ENCODE measurements at places on chromosomes 6 and 20. TPM values are rescaled to one million over a fixed set of nuclear protein-coding genes. Genes with fewer than 3 reads are reported as not detected.

DNA sequence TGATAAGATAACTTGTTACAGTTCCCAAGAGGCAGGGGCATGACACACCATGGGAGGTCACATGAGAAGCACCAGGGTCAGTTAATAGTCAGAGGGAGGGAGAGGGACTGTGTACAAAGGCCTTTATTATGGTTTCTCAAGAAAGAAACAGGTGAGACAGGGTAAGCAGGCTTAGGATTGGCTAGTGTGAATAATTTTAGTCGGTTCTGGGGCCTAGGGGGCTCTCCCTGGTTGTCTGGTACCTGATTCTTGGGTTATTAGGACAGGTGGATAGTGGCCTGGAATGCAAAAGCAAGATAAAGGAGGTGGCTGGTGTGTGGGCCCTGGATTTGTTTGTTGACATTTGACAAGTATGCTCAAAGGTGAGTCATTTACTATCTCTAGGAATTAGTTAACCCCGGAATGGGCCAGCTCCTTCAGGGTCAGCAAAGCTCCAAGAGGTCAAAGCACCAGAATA is 49.4 kb upstream of the MCUR1 start:
- DNase-seq: peak; percentile 16

GRCh38 chr6:40194447-40195170 is 260.3 kb upstream of the MOCS1 start:
- DNase-seq: no peak

GRCh38 chr20:21143194-21143890 is 17.5 kb downstream of the KIZ start:
- DNase-seq: no peak

GRCh38 chr6:366389-367297 is 24.9 kb upstream of the IRF4 start:
- no peak for DNase-seq

DNA sequence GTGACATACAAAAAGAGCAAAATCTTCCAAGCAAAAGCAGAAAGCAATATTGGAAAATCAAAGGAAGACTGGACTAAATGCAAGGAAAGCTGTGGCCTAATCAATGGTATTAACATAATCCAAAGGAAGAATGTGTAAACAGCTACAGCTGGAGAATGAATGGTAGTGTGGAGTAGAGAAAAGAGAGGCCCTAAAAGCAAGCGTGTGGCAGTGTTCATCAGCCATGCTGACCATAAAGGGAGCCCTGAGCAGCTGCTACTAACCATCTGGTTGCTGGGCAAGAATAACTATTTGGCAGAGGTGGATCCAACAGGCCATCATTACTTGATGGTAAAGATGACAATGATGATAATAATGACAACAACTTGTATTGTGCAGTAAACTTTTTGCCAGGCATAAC is 148.5 kb upstream of the BEND6 start:
- DNase-seq: no peak

DNA sequence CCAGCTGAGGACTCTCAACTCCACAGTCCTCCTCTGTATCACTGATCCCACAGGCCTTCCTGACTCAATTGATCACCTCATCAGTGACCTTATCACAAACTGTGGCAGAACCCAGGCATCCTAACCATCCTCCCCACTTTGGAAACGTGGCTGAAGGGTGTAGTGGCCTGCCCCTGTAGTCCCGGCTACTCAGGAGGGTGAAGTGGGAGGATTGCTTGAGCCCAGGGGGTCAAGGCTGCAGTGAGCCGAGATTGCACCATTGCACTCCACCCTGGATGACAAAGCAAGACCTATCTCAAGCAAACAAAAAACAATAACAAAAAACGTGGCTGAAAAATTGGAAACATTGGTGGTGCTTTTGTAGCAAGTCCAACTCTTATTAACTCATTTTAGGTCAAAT is 203.4 kb upstream of the ZNF217 start:
- no peak for DNase-seq

DNA sequence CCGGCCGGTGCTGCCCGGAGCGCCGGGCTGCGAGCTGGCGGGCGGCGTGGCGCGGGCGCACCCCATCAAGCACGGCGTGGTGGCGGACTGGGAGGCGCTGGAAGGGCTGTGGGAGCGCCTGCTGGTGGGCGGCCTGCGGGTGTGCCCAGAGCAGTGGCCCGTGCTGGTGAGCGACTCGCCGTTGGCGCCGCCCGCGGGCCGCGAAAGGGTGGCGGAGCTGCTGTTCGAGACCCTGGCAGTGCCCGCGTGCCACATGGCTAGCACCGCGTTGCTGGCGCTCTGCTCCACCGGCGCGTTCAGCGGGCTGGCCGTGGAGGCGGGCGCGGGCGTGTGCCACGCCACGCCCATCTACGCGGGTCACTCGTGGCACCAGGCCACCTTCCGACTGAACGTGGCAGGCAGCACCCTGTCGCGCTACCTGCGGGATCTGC is 517 bp downstream of the ACTL10 start:
- DNase-seq: peak; percentile 75

DNA sequence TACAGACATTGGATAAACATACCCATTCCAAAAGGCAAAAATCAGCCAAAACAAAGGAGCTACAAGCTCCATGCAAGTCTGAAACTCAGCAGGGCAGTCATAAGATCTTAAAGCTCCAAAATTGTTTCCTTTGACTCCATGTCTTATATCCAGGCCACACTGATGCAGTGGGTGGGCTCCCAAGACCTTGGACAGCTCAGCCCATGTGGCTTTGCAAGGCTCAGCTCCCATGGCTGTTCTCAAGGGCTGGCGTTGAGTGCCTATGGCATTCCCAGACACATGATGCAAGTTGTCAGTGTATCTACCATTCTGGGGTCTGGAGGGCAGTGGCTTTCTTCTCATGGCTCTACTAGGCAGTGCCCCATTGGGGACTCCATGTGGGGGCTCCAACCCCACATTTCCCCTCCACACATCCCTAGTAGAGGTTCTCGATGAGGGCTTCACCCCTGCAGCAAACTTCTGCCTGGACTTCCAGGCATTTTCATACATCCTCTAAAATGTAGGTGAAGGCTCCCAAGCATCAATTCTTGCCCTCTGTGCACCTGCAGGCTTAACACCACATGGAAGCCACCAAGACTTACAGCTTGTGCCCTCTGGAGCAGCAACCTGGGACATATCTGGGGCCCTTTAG is 35.4 kb upstream of the SENP6 start:
- no peak for DNase-seq

The TNXB gene
- 210 TPM for total RNA-seq

GRCh38 chr6:78810146-78810545 is 57.2 kb upstream of the IRAK1BP1 start:
- DNase-seq: no peak

The CLDN20 gene
- total RNA-seq: not detected

The RBBP9 gene
- 8.6 TPM for total RNA-seq

The SFTA2 gene
- not detected for total RNA-seq

GRCh38 chr6:22082218-22082617 is 214.6 kb downstream of the PRL start:
- DNase-seq: no peak

- DNase-seq: no peak
These were observed 1.3 kb downstream of the RRAGD start for GRCh38 chr6:89410788-89411144.

GRCh38 chr6:112620812-112621569 is 273.9 kb downstream of the RFPL4B start:
- DNase-seq: no peak

DNA sequence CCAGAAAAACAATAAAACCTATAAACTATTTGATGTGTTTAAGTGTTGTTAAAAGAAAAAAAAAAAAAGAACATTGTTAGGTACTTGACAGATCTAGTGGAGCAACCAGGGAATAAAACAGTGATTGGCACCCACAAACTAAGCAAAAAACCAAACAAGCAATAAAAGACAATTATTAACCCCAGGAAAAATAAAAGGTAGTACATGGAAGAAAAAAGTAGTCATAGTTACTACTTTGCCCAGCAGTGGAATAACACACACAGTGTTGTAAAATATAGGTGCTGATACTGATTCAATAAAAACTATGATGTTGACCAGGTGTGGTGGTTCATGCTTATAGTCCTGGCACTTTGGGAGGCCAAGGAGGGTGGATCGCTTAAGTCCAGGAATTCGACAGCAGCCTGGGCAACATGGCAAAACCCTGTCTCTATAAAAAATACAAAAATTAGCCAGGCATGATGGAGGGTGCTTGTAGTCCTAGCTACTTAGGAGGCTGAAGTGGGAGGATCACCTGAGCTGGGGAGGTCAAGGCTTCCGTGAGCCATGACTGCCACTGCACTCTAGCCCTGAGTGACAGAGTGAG is 43.9 kb downstream of the PIGU start:
- DNase-seq: no peak

The ABHD16B gene
- total RNA-seq: not detected

DNA sequence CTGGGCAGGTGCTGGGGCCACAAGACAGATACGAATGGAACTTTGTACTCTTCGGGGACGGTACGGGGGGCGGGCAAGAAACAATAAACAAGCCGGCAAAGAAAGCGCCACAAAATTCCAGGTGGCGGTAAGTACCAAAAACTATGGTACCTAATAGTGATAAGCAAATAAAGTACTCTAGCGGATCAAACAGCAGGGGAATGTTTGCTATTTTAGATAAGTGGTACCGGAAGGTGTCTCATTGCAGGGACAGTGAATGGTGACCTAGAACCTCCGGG is 15.1 kb upstream of the RIPK1 start:
- no peak for DNase-seq

DNA sequence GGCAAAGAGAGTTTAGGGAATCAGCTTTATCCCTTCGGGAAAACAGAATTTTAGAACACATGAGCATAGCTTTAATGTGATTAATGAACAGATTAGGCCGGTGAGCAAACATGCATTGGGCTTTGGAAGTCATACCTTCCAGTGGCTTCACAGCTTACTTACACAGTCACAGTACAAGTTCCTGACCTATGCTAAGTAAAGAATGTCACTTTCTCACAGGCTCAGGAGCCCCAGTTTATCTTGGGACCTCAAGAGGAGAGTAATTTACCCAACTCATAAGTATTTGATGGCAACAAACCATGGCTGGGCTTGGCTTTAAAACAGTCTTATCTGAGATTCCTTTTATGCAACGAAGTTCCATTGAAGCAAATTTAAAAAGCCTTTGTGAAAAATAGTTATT is 195.9 kb downstream of the AKAP7 start:
- no peak for DNase-seq

The BFSP1 gene
- total RNA-seq: 1.3 TPM

- DNase-seq: no peak
These were observed 37.1 kb upstream of the FKBP1C start for GRCh38 chr6:63174173-63174572.

- DNase-seq: peak; percentile 91
These were observed 599 bp downstream of the EPM2A start for GRCh38 chr6:145734486-145735355.

The TSBP1 gene
- total RNA-seq: not detected

- DNase-seq: no peak
These were observed 358.2 kb downstream of the KIF16B start for GRCh38 chr20:16215041-16215440.

The TFAP2A gene
- total RNA-seq: 0.12 TPM

GRCh38 chr6:35596448-35597442 is 84.0 kb upstream of the TULP1 start:
- DNase-seq: no peak

Measured in right atrium auricular region (tissue), 2 donors.